HCT116 (cell line): ENCODE measurements at places on chromosomes 2 and 18.

DNA sequence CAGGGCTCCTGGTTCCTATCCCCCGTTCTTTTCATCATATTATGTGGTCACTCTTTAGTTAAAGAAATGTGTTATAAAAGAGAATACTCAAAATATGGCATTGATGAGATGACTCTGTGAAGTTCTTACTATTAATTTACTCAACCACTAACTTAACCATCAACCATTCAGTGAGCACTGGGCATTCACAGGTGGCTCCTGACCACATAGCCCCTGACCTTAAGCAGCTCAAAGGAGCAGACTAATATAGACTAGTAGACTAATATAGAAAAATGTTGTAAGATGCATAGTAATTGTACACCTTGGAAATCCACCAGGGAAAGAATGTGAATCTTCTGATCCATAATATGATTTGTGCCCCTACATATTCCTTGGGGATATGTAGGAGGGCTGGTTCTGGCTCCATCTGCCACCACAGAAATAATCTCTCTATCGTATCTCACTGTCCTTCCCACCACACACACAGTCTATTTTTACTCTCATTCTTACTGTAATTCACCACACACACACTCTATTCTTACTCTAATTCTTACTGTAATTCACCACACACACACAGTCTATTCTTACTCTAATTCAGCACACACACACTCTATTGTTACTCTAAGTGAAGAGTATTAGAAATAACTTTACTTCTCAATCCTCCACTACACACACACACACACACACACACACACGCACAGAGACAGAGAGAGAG is 188.9 kb upstream of the ITGA4 start:
- no peak for DNase-seq

DNA sequence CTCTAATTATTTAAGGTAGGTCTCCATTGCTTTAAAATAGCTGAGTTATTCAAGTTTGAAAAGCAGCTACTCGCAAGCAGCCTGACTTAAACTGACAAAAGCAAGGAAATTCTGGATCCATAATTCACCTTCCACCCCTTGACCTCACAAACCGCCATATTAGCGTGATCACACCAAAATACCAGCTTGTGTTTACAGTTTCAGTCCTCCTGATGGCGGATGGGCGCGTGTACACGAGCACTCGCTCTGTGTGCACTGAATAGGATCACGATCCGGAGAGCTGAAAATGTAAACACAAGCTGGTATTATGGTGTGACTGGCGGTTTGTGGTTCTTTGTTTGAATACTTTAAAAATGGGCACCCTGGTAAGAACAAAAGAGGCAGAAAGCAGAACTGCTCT is 42.4 kb upstream of the PSMD14 start:
- no peak for DNase-seq

GRCh38 chr2:18149660-18150246 is 271.3 kb downstream of the KCNS3 start:
- DNase-seq, result peak; percentile 42

GRCh38 chr2:59691518-59692190 is 861.8 kb downstream of the BCL11A start:
- no peak for DNase-seq

GRCh38 chr2:127128445-127128904 is 21.5 kb upstream of the BIN1 start:
- peak; percentile 77 for DNase-seq

DNA sequence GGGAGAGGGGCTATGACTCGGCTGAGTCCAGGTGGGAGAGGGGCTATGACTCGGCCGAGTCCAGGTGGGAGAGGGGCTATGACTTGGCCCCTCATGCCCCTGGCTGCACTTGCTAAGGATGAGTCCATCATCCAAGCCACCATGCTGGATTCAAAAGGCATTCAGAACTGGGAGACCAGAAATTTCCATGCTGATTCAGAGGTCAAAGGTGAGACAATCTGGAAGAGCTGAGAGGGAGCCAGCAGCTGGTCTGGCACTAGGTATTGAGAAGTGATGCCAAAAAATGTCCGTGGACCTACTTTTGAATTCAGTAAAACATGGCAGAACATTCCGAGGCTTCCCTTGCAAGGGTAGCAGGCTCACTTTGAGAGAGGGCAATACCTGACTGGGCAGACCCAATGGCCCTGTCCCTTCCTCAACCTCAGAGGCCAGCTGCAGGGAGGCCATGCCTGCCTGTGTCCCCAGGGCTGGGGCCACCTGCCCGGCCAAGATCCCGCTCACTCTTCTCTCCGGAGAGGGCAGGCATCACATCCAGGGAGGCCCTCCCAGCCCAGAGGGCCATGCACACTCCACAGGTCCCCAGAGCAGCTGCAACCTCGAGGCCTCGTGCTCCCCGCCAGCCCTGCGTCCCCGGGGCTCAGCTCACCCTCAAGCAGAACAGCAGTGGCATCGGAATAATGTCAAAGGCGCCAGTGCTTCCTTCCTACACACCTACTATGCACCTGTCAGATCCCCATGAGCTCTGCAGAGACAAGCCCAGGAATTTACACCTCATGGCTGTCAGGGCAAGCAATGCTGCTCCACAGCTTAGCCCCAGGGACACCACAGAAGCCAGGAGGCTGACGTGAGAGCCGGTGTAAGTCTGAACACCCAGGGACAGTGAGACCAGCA is 80.2 kb upstream of the GPC1 start:
- DNase-seq, result no peak

DNA sequence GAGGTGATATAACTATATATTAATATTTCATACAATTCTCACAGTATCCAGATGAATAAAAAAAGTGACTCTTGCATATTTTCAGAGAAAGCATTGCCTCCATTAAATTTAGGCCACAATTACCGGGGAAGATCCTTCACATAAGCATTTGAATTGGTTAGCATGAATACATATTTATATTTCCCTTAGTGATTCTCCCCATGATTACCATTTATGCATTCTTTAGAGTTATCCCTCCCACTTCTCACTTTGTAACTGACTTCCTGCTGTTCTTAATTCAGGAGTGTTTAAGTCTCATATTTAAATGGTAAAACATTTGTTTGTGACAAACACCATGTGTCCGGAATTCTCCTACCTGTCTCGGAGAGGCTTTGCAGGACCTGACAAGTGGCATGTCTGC is 523.4 kb downstream of the CCDC85A start:
- no peak for DNase-seq

DNA sequence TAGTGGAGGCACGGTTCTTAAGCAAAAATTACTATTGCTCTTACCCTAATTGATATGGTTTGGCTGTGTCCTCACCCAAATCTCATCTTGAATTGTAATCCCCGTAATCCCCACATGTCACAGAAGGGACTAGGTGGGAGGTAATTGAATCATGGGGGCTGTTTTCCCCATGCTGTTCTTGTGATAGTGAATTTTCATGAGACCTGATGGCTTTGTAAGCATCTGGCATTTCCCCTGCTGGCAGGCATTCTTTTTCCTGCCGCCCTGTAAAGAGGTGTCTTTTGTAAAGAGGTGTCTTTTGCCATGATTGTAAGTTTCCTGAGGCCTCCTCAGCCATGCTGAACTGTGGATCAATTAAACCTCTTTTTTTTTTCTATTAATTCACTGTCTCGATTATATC is 1691.8 kb upstream of the SLC39A10 start:
- no peak for DNase-seq

GRCh38 chr2:187709065-187709464 is 154.8 kb upstream of the TFPI start:
- DNase-seq, result no peak

- DNase-seq, result no peak
Measured at GRCh38 chr2:195406886-195407603, 250.0 kb upstream of the SLC39A10 start.

DNA sequence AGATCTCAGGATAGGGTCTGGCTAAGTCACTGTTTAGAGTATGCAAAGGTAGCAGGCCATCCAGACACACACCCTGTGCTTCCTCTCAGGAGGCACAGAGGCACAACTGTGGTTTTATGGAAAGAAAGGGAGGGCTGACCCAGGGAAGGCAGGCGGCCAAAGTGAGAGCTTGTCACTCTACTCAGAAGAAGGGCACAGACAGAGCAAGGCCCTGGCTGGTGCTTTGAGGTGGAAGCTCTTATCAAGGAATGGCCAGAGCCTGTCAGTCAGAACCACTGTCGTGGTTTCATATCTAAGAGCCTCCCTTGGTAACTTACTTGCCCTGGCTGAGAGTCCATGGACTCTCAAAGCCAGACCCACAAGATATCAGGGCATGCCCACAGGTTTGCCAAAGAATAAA is 40.7 kb downstream of the SLC9A2 start:
- DNase-seq, result no peak

DNA sequence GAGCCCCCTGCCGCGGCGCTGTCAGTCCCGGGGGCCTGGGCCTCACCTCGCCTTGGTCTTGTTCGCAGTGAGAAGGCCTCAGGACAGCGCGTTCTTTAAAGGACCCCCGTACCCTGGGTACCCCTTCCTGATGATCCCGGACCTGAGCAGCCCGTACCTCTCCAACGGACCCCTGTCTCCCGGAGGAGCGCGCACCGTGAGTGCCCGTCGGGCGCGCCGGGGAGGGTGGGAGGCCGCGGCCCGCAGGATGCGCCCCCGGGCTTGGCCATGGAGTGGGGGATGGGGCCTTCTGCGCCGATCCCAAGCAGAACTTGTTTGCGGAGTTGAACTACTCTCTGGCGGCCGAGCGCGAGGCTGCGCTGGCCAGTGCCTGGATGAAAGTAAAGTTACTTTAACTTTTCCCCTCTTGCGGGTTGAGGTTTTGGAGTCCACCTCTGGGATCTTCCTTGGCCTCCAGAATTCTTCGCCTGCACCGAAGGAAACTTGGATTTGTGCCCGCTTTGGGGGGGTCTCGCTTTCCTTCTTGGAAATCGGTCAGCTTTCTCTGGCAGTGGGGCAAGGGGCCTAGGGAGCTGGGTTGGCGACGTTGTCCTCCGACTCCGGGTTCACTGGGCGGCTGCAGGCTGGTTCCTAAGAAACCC is 1.2 kb downstream of the TCF7L1 start:
- DNase-seq, result no peak

- no peak for DNase-seq
Measured at GRCh38 chr2:28247290-28247689, 145.4 kb upstream of the FOSL2 start.

DNA sequence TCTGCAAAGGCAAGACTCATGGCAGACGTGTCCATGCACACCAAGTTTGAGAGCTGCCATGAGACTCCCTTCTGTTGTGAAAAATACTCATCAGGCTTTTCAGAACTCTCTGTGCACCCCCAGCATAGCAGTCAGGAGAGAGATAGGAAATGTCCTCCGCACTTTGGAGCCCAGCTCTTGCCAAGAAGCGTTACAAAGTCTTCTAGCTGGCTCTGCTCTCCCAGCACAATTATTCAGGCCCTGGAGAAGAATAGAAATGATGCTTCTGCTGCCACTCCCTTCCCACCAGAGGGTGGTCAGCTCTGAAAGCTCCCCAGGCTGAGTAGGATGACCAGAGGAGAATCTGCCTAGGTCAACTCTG is 594.4 kb upstream of the ID2 start:
- DNase-seq, result no peak

DNA sequence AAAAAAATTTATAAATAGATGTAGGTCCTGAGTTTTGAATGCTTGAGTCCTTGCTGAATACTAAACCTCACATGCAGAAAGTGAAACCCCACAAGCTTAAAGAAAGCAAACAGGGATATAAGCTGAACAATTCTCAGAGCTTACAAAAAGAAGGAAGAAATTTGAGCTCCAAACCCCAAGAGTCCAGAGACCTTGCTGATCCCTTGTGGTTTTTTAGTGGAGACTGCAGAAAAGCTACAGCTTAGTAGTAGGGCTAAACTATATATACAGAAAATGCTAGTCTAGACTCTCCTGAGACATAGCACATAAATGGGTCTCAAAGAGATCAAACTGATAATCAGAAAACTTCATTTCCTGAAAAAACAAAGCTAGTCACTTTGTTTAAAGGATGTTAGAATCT is 1548.1 kb upstream of the ZEB2 start:
- no peak for DNase-seq

DNA sequence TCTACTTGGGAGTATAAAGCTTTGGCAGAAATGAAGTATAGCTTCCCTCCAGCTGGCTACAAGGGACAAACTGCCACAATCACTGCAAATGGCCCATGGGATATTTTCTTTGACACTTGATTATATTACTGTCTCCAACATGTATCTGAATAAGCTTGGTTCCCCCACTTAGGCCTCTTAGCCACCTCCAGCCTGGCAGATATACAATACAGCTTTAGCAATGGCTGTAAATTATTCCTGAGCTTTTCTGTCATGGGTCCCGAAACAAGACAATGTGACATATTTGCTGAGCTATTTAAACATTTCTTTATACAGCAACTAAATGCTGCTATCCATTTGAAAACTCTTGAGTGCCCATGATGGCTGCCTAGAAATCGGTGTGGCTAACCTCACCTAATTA is 406.2 kb downstream of the SUCLG1 start:
- no peak for DNase-seq
